ENCODE measurements at places on chromosomes 16 and 17.

- no peak for DNase-seq
These were observed 19.8 kb downstream of the EARS2 start for GRCh38 chr16:23537390-23537789.

DNA sequence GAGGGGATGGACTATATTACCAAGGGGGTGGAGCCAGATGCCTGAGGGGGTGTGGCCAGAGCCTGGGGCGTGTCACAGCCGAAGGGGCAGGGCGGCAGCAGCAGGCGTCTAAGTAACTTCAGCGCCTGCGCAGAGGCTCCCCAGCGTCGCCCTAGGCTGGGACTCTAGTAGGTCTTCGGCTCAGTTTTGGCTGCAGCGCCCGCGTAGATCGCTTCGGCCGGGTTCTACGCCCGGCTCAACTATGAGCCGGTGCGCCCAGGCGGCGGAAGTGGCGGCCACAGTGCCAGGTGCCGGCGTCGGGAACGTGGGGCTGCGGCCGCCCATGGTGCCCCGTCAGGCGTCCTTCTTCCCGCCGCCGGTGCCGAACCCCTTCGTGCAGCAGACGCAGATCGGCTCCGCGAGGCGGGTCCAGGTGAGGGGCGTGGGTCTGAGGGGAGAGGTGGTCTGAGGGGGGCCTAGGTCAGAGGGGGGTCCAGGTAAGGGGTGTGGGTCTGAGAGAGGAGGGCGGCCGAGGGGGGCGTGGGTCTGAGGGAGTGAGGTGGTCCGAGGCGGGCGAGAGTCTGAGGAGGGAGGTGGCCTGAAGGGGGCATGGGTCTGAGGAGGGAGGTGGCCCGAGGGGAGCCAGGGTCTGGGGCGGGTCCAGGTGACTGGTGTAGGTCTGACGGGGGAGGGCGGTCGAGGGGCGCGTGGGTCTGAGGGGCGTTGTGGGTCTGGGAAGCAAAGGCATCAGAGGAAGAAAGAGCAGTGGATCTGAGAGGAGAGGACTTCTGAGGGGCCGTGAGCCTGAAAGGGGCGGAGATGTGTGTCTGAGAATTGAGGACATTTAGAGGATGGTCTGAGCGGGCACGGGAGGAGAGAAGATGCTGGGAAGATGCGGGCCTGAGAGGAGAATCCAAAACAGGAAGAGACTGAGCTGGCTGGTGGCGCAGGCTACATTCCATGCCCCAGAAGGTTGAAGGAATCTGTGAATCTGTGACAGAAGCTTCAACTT is at the start of gene LPCAT2:
TSS of gene LPCAT2 (plus strand) at position 132 of the 991 bp plus-strand sequence. CDS start at position 242, 110 bp downstream.
- DNase-seq, result no peak

GRCh38 chr16:86126891-86127290 is 227.9 kb downstream of the IRF8 start:
- DNase-seq, result no peak

GRCh38 chr17:1438593-1439083 is 17.4 kb downstream of the CRK start:
- DNase-seq, result no peak

GRCh38 chr17:72393553-72393952 is 272.7 kb downstream of the SOX9 start:
- no peak for DNase-seq

GRCh38 chr16:53821957-53822625 is 118.1 kb downstream of the FTO start:
- DNase-seq, result no peak

DNA sequence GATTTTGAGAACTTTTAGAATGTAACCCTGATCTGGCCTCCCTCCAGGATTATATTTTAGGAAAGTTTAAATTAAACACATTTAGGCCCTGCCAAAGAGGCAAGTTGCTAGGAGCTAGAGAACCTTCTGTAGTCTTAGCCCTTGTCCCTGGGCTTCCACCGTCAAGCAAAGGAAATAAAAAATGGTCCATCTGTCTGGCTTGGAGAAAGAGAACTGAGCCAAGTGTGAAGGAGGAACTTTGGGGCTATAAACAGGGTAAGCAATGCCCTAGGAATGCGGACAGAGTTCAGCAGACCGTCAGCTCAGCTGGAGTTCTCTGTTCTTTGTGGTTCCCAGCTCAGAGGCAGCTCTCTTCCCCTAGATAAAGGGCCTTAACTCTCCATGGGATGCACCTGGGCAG is 29.6 kb downstream of the RCVRN start:
- DNase-seq, result no peak

All from SHP77 (cell line).